ENCODE measurements at places on chromosomes 12 and 14. TPM values are rescaled to one million over a fixed set of nuclear protein-coding genes. Genes with fewer than 3 reads are reported as not detected.
A peak's percentile ranks its signal among the peaks of the same experiment; 100 is the strongest.

GRCh38 chr12:49105504-49106084 lies 5.1 kb downstream of the LMBR1L start:
- H3K36me3 ChIP-seq = peaks cover 2% of the 10 kb centered on the region
- no peak for DNase-seq
- peak overlapping the region; percentile 62 for H3K4me3 ChIP-seq
- H3K27ac ChIP-seq = peak overlapping the region; percentile 35
- no peaks in the 10 kb centered on the region for H3K27me3 ChIP-seq

GRCh38 chr12:68176257-68176656 lies 16.7 kb upstream of the IFNG start:
- H3K4me1 ChIP-seq = no peaks in the 10 kb centered on the region
- H3K27ac ChIP-seq = no peak overlapping the region
- no peak overlapping the region for H3K4me3 ChIP-seq
- DNase-seq = no peak
- no peaks in the 10 kb centered on the region for H3K27me3 ChIP-seq
- no peaks in the 10 kb centered on the region for H3K36me3 ChIP-seq

The DPY19L2 gene
- 23.2 TPM for total RNA-seq

DNA sequence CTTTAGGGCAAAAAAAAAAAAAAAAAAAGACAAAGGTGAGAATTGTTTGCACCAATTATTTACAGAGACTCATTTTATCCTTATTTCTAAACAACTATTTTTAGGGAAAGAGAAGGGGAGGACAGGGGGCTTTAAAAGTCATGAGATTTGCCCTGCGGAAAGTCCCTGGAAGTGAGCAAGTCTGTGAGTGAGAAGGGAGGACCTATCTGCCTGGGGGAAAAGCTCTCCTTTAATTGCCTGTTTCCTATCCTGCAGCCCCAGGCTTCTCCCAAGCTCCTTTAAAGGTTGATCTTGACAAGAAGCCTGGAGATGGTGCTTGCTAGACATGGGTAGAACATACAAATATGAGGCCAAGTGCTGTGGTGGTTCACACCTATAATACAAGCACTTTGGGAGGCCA lies 8.3 kb upstream of the CHST11 start:
- DNase-seq = no peak
- H3K36me3 ChIP-seq = no peaks in the 10 kb centered on the region
- H3K4me3 ChIP-seq = no peak overlapping the region
- H3K27ac ChIP-seq = no peak overlapping the region
- peaks cover 15% of the 10 kb centered on the region for H3K27me3 ChIP-seq

GRCh38 chr12:132560364-132560613 lies 50.1 kb downstream of the LRCOL1 start:
- H3K4me3 ChIP-seq = no peak overlapping the region
- no peak for DNase-seq
- H3K27ac ChIP-seq = no peak overlapping the region
- peaks cover 4% of the 10 kb centered on the region for H3K27me3 ChIP-seq

- no peaks in the 10 kb centered on the region for H3K27me3 ChIP-seq
- DNase-seq = no peak
- no peak overlapping the region for H3K27ac ChIP-seq
Measured at GRCh38 chr12:58500399-58500798, 419.9 kb downstream of the LRIG3 start.

The NTS gene
- 0.40 TPM for total RNA-seq

GRCh38 chr14:96826818-96827217 lies 29.6 kb downstream of the VRK1 start:
- peaks cover 12% of the 10 kb centered on the region for H3K4me1 ChIP-seq
- no peak overlapping the region for H3K27ac ChIP-seq
- H3K4me3 ChIP-seq = no peak overlapping the region
- DNase-seq = no peak

DNA sequence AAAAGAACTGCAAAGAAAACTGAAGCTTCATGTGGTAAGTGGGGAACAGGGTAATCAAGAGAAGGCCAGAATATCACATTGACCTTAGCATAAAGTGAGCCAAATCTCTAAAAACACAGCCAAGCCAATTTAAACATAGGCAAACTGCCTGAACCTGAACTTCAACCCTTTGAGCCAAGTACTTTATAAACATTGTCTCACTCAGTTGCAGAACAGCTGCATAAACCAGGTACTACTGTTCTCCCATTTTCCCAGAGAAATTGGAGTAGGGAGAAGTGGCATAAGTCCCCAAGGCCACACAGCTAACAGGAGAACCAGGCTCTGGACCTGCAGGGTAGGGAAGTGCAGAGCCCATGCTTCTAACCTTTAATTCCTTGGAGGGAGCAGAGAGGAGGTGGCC lies 30.4 kb upstream of the FKBP4 start:
- no peaks in the 10 kb centered on the region for H3K36me3 ChIP-seq
- peaks cover 6% of the 10 kb centered on the region for H3K27me3 ChIP-seq
- no peak for DNase-seq
- H3K4me1 ChIP-seq = no peaks in the 10 kb centered on the region

The SLC25A21 gene
- total RNA-seq = 2.2 TPM

GRCh38 chr14:76996563-76997146 lies 31.9 kb downstream of the IRF2BPL start:
- no peaks in the 10 kb centered on the region for H3K36me3 ChIP-seq
- DNase-seq = no peak
- no peak overlapping the region for H3K4me3 ChIP-seq
- peaks cover 24% of the 10 kb centered on the region for H3K4me1 ChIP-seq
- no peak overlapping the region for H3K27ac ChIP-seq
- H3K27me3 ChIP-seq = no peaks in the 10 kb centered on the region

DNA sequence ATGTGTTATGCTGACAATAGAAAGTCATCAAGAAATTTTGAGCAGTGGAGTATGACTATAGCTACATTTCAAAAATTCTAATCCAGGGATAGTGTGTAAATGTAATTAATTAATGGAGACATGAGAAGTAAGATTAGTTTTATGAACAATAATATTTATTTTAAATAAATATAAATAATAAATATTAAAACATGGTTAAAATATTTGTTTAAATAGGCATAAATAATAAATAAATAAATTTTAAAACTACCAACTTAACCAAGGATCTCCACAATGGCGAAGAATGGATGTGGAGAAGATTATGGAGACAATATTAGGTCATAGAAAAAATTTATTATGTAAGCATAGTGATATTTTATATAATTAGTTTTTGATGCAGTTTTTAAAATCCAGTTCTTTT lies 588.2 kb upstream of the NOVA1 start:
- H3K4me3 ChIP-seq = no peak overlapping the region
- no peaks in the 10 kb centered on the region for H3K27me3 ChIP-seq
- no peak overlapping the region for H3K27ac ChIP-seq
- DNase-seq = no peak
- peaks cover 7% of the 10 kb centered on the region for H3K4me1 ChIP-seq

DNA sequence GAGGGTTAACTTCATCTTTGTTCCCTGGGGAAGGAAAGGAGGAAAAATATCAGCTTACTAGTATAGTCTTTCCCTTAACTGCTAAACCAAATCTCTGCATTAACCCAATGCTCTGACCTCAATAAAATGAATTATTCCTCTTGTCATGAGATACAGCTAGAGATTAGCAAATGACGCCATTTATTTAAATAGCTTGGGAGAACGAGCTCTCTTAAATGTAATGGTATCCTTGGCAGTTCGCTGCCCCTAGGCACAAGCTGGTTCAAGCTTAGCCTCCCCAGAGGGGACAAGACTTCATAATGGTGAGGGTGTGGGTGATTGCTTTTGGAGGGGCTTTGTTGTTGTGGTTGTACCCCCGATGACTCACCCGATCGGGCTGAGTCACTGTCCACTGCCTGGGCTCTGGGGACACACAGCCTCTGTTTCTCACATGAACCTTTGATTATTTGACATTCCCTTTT lies 19.6 kb downstream of the FNTB start:
- peaks cover 25% of the 10 kb centered on the region for H3K4me1 ChIP-seq
- no peaks in the 10 kb centered on the region for H3K27me3 ChIP-seq
- peaks cover 8% of the 10 kb centered on the region for H3K36me3 ChIP-seq
- peak overlapping the region; percentile 20 for H3K4me3 ChIP-seq
- DNase-seq = no peak

- no peak for DNase-seq
- H3K4me3 ChIP-seq = no peak overlapping the region
Measured at GRCh38 chr12:95227818-95228356, 10.3 kb downstream of the VEZT start.

- peaks cover 100% of the 10 kb centered on the region for H3K27me3 ChIP-seq
- H3K27ac ChIP-seq = no peak overlapping the region
- DNase-seq = no peak
- peaks cover under 1% of the 10 kb centered on the region for H3K4me1 ChIP-seq
- H3K36me3 ChIP-seq = no peaks in the 10 kb centered on the region
Measured at GRCh38 chr14:28779456-28779855, 12.9 kb downstream of the FOXG1 start.

- no peak overlapping the region for H3K4me3 ChIP-seq
- DNase-seq = no peak
- H3K4me1 ChIP-seq = peaks cover 8% of the 10 kb centered on the region
- peaks cover 7% of the 10 kb centered on the region for H3K36me3 ChIP-seq
- no peak overlapping the region for H3K27ac ChIP-seq
- H3K27me3 ChIP-seq = no peaks in the 10 kb centered on the region
Measured at GRCh38 chr12:99277591-99278379, 369.8 kb upstream of the GARIN6 start.

DNA sequence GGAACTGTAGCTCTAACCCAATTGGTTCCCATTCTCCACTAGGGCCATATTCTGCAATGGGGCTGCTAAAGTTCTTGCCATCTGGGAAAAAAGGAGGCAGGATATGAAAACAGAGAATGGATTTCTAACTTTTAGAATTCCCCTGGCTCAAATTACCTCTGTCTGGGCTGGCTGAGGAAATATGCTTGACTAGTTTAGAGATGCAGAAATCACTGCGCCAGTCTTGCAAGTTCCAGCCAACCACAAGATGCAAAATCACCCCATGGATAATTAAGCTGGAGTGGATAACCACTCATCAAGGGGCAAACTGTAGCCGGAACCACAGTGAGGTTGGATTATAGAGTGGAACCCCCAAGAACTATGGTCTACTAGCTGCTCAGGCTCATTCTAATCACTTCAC lies 126.3 kb downstream of the RALGAPA1 start:
- H3K4me1 ChIP-seq = no peaks in the 10 kb centered on the region
- H3K4me3 ChIP-seq = no peak overlapping the region
- H3K27me3 ChIP-seq = no peaks in the 10 kb centered on the region
- DNase-seq = no peak

- H3K27ac ChIP-seq = no peak overlapping the region
- no peaks in the 10 kb centered on the region for H3K27me3 ChIP-seq
- no peak for DNase-seq
- H3K4me1 ChIP-seq = peaks cover 8% of the 10 kb centered on the region
- H3K36me3 ChIP-seq = no peaks in the 10 kb centered on the region
- H3K4me3 ChIP-seq = no peak overlapping the region
Measured at GRCh38 chr12:23352670-23353069, 596.8 kb downstream of the SOX5 start.

DNA sequence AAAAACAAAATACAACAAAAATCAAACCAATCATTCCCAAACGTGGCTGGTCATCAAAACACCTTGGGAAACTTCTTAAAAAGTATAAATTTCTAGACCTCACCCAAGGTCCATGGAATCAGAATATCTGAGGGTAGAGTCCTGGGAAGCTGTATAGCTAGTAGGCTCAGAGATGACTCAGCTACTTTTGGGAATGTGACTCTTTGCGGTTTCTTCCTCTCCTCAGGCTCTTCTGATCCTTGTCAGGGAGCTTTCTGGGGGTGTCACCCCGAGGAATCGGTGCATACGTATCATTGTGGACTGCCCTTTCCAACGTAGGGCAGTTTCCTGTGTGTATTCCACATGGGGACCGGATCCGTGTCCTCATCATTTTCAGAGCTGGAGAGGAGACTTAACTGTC lies 14.8 kb downstream of the JDP2 start:
- H3K4me3 ChIP-seq = no peak overlapping the region
- peak overlapping the region; percentile 65 for H3K27ac ChIP-seq
- H3K27me3 ChIP-seq = no peaks in the 10 kb centered on the region

- no peak overlapping the region for H3K4me3 ChIP-seq
- peak overlapping the region; percentile 31 for H3K27ac ChIP-seq
- no peak for DNase-seq
- peaks cover 4% of the 10 kb centered on the region for H3K4me1 ChIP-seq
- H3K36me3 ChIP-seq = peaks cover 48% of the 10 kb centered on the region
- no peaks in the 10 kb centered on the region for H3K27me3 ChIP-seq
Measured at GRCh38 chr12:12474471-12474928, 88.2 kb downstream of the DUSP16 start.

DNA sequence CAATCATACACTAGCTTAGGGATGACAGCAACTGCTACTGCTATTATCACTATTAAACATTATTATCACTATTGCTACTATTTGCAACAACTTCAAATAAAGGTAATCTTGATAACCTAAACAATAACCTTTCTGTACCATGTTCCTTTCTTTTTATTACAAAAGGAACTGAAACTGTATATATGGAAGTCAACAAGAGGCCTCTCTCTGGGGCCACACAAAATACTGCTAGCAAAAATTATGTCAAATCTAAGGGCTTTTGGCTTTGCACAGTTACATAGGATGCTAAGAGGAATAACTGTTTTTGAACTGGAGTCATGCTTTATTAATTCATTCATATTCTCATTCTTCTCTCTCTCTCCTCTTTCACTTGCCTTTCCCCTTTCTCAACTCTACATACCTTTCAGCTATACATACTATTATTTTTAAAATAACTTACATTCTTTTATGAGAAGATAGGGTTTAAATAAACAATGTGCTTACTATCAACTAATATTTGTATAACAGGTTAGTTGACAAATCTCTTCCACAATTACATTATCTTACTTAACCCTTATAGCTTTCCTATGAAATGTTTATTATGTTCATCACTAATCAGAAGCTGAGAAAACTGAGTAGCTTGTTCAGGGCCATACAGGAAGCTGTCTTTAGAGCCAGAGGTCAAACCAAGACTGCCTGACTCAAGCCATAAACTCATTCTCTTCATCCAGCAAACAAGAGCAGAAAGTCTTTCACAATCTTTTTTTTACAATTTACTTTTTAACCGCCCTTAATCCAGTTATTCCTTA lies 25.7 kb downstream of the SPTSSA start:
- H3K4me3 ChIP-seq = no peak overlapping the region
- no peak for DNase-seq
- peaks cover 18% of the 10 kb centered on the region for H3K4me1 ChIP-seq

The CD27 gene
- total RNA-seq = not detected

- H3K27me3 ChIP-seq = no peaks in the 10 kb centered on the region
- no peak overlapping the region for H3K27ac ChIP-seq
- DNase-seq = no peak
- no peaks in the 10 kb centered on the region for H3K4me1 ChIP-seq
- H3K4me3 ChIP-seq = no peak overlapping the region
- no peaks in the 10 kb centered on the region for H3K36me3 ChIP-seq
Measured at GRCh38 chr14:43087666-43088065, 1419.4 kb downstream of the FSCB start.

The PIWIL1 gene
- not detected for total RNA-seq

- H3K4me1 ChIP-seq = peaks cover 5% of the 10 kb centered on the region
- no peak overlapping the region for H3K27ac ChIP-seq
- no peak overlapping the region for H3K4me3 ChIP-seq
- H3K36me3 ChIP-seq = no peaks in the 10 kb centered on the region
- no peaks in the 10 kb centered on the region for H3K27me3 ChIP-seq
Measured at GRCh38 chr12:84502180-84502860, 410.3 kb downstream of the SLC6A15 start.

GRCh38 chr12:31259136-31259886 lies 66.6 kb downstream of the SINHCAF start:
- H3K36me3 ChIP-seq = no peaks in the 10 kb centered on the region
- no peak for DNase-seq
- no peak overlapping the region for H3K27ac ChIP-seq
- peaks cover 6% of the 10 kb centered on the region for H3K4me1 ChIP-seq
